ENCODE measurements at places on chromosomes 7 and 10.

- no peak for ATAC-seq
Observed at GRCh38 chr7:69388452-69389137, 209.7 kb upstream of the AUTS2 start.

DNA sequence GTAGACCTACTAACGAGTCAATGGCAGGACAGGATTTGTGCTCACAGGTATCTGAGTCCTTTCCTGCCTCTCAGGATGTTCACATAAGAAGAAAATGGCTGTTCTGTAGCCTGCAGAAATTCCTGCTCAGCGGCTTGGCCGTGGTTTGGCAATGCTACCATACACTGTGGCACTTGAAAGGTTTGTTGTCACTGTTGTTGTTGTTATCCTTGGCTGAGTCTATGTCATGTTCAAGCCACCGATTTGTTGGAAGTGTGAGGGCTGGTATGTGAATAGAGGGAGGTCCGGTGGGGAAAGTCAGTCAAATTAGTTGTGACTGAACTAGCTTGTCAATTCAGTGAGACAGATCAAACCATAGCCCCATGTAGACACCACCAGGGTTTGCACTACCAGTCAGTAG is 199.9 kb downstream of the TRIL start:
- ATAC-seq, result no peak

DNA sequence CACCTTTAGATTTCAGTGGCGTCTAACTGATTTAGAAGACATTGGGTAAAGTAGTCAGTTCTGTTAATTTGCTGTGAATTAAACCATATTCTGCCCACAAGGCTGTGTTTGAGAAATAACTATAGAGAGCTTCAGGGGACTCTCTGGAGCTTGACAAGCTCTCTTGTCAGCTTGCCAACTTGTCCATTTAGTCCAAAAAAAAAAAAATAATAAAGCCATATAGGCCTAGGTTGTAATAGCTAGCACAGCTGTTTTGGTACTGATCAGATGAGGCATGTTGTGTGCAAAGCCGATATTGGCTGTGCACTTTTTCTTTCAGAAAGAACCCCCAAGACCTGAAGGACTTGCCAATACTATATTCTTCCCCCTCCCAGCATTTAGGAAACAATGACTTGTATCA is 20.2 kb upstream of the ZNF282 start:
- ATAC-seq, result no peak

GRCh38 chr7:109864230-109864629 is 1226.7 kb upstream of the LRRN3 start:
- no peak for ATAC-seq

- no peak for ATAC-seq
Observed at GRCh38 chr10:69495666-69496065, 44.4 kb downstream of the TSPAN15 start.

- peak; percentile 31 for ATAC-seq
Observed at GRCh38 chr10:6621536-6621935, 41.5 kb upstream of the PRKCQ start.

- peak; percentile 87 for ATAC-seq
Observed at GRCh38 chr10:70887804-70888800, at the start of gene PCBD1. Gene PCBD1 (minus strand): TSS chr10:70888565. CDS start chr10:70888533, 32 bp downstream.

- no peak for ATAC-seq
Observed at GRCh38 chr10:79159785-79160184, 91.0 kb downstream of the ZMIZ1 start.

DNA sequence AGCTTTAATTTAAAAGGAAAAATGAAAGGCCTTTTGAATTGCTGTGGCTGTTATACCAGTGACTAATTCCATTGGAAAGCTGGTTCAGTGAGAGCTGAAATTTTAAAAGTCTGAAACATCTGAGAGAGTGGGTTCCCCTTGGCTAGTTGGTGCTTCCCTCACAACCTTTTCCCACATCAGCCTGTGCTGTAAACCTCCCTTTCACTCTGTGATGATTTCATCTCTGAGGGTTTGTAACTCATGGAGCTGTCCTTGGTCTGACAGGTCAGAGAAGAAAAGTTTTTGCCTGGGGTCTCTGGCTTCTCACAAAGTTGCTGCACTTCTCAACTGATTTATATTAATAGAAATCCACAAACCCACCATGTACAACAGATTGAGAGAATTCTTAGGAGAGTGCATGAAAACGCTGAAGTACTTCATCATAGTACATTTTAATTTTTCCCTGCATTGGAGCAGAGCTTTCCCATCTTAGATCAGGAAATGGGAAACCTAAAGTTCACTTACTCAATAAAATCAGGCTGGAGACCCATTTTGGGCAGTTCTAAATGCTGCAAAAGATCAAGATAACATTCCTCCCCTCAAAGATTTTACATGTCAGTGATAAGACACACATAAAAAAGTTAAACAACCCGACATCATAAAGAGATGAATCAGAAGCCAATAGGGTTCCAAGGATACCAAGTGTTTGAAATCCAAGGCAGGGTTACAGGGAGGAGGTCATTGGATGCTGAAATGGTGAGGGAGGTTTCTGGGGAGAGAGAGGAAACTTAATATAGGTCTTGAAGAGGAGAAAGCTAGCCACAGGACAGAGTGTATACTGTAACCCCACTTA is 157.0 kb upstream of the MKLN1 start:
- ATAC-seq, result no peak

- ATAC-seq, result no peak
Observed at GRCh38 chr7:11742496-11742895, 89.5 kb downstream of the THSD7A start.

DNA sequence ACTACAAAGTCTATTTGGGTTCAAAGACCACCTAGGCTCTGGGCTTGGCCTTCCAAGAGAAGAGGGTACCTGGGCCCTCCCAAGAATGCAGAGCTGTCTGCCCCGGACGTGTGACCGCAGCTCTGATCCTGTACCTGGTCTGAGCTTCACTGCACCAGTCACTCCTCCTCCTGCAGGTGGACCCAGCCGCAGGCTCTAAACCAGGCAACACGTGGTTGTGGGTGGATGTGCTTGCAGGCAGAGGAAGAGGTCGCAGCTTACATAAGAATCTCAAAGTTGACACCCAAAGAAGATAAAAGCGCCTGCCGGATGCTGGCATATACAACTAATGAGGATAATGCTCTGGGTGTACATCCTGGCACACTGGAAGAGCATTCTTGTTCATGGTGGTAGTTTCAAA is 9.4 kb upstream of the PFKP start:
- ATAC-seq, result no peak

DNA sequence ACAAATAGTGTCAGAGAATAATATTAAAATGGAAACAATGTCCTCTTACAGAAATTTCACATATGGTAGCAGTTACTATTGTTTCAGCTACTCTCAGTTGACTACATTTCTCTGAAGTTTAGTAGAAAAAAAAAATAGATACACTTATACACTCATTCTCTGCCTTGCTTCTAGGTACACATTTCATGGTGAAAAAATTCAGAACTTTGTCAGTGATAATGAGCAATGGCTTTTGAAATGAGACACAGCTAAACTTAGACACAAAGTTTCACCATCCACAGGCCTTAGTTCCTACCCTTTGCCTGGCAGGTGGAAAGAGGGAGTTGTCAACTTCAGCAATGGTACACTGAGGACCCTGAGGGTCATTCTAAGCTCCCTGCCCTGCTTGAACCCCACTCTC is 69.2 kb downstream of the CPVL start:
- no peak for ATAC-seq

DNA sequence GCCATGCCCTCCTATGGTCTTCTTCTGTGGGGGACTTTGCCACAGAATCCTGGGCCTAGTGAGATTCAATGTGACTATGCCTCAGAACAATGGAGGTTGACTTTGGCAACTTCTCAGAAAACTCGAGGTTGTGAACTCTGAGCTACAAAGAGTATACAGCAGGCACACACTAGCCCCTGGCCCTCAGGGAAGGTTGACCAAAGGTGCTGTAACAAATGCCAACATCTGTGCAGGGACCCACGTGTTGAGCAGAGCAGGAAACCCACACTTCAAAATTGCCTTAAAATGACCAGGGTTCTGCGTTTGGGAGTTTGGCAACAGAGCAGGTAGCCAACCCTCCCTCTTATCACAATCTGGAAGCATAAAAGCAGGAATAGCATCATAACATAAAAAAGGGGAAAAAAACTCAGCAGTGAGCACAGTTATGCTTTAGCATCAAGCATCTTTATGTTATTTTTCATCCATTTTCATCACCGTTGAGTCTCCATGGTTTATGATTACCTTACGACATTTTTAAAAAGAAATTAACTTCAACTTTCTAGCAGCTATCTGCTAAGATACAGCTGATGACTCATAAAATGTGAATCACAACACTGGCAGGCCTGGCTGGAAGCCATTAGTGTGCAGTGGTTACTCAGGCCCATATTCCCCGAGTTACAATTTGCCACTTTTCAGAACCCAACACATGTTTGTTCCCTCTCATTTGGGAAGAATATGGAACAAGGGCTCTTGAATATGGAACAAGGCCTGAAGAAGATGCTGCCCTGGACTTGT is 11.1 kb downstream of the PRLHR start:
- peak; percentile 39 for ATAC-seq

DNA sequence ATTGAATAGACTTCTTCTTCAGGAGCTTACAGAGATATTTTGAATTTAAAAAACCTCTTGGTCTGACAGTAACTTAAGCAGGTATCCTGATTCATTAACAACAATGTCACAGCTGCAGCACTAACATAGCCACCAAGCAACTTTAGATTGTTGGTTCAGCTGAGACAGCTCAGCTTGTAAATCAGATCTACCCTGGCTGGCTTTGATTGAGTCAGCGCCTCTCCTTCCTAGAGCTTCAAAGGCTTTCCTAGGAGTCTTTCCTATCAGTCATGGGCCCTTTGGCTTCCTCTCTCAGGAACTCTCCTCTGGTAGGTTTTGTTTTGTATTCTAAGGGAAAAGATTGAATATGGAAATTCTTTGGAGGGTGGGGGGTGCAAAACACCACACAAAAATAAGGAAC is 70.7 kb upstream of the STEAP4 start:
- ATAC-seq, result no peak

DNA sequence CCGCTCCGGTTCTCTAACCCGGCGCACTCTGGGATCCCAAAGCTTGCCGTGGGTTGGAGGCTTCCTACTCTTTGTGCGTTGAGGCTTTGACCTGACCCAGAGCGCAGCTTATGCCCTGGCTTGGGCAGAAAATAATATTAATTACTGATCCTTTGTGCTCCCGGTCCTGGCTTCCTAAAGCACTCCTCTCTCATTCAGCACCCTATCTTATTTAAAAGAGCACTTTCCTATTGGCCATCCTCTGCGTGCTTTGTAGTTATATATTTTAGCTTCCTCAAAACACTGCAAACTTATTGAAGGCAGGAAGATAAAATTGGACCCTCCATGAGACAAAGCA is 466.0 kb downstream of the XPNPEP1 start:
- ATAC-seq, result no peak

- no peak for ATAC-seq
Observed at GRCh38 chr7:33517191-33517590, 387.8 kb downstream of the BBS9 start.

DNA sequence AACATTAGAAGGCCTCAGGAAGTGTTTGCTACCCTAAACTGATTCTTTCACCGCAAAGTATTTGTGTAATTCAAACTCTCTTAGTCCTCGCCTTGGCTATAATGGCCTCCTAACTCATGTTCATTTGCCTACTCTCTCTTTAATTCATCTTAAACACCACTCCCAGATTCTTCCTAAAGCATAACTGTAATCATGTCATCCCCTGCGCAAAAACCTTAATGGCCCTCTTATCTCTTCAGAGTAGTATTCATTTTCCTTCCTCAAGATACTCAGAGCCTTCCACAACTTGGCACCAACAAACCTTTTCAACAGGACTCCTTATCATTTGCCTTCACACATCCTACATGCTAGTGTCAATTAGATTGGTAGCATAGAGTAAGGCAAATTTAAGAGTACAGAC is 42.9 kb downstream of the CSTF2T start:
- ATAC-seq, result no peak

DNA sequence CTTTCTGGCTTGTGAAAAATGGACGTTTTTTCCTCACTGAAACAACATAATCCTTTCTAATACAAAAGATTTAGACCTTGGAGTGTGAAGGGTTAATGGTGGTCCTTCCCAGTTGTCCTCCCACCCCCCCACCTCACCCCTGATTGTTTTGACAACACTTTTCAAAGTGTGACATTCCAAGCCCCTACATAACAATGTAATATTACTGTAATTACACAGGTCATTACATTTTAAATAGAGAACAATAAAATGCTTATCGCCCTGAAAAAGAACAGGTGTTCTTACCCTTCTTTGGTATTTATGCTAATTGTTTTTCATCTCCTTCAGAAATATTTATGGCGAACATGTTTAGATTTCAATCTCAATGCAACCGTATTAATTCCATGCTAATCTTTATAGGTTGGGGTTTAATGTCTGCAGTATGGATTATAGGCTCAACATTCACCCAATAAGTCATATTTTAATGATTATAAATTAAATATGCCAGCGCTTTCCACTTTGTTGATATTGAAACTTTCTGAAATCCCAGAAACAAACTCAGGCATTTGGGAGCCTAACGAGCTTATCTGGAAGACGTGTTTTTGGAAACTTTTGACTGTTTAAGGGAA is 5.0 kb downstream of the TCF7L2 start:
- no peak for ATAC-seq

- ATAC-seq, result no peak
Observed at GRCh38 chr10:90915766-90916075, 5.2 kb downstream of the ANKRD1 start.

DNA sequence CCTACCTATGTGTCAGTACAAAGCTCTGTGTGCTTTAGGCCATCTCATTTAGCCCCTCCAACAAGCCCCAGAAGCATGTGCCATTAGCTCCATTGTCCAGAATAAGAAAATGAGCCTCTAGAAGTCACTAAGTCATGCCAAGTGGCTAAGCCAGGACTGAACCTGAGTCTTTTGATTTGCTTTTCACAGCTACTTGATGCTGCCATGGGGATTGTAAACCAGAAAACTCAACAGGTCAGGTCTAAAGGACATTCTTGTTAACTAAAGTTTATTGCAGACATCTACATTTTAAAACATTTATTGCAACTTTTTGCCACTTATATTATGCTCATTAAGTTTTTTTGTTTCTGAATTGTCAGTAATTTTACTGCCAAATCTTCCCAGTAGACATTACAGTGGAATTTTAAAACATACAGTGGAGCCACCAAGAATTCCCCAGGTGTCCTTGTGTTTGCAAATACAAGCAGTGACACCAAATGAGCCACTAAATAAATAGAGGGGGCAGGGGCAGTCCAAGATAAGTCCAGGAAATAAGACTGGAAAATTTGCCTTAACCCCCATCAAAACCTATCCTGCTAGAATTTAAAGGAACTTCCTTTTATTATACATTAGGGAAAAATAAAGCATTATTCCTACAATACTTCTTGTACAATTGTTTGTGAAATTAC is 115.9 kb downstream of the RAPGEF5 start:
- no peak for ATAC-seq

GRCh38 chr7:28847681-28848080 is 110.4 kb downstream of the TRIL start:
- ATAC-seq, result no peak

GRCh38 chr10:33187427-33187999 is 147.0 kb downstream of the NRP1 start:
- ATAC-seq, result no peak

Measured in activated T-helper 17 cell treated with anti-CD3 and anti-CD28 coated beads, Interleukin-2, amount 50 U/mL, for 72 hours (primary cell).